ENCODE measurements at places on chromosomes 1 and 21. TPM values are rescaled to one million over a fixed set of nuclear protein-coding genes. Genes with fewer than 3 reads are reported as not detected.
A peak's percentile ranks its signal among the peaks of the same experiment; 100 is the strongest.

RASAL2 gene
- total RNA-seq, result not detected

DNA sequence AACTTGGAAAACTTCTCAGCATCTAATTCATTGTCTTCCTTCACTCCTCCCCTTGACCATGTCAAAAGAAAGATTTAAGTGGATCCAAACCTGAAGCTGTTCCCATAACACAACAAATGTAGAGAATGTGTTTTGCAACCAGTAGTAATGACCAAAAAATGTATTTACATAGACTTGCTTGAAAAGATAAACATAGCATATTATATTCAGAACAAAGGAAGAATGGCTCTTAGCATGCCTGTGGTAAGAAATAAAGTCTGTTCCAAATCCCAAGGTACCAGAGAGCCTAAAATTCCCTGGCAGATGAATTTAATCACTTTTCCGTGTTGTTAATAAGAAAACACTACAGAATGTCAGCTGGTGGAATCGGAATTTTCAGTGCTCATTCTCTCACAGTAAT, 36.8 kb downstream of the FMO3 start:
- no peak for DNase-seq
- no peaks in the 10 kb centered on the region for H3K36me3 ChIP-seq
- no peaks in the 10 kb centered on the region for H3K4me1 ChIP-seq
- H3K27ac ChIP-seq, result no peak overlapping the region

PEX10 gene
- total RNA-seq, result 24.2 TPM

DNA sequence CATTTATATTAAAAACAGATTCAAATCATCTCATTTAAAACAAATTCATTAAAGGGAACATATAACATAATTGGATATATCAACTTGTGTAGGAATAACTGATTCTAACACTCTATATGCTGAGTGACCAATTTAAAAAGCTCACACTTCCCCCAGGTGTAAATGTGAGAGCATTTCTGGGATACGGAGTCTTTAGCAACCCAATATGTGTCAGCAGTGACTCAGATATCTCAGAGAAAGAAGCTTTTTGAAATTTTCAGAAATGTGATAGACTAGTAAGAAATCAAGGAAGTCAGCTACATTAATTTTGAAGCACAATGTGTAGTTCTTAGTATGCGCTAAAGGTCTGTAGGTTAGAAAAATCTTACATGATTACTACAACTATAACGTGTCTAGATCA, 87.9 kb upstream of the SERTAD4 start:
- H3K27ac ChIP-seq, result no peak overlapping the region
- H3K4me1 ChIP-seq, result no peaks in the 10 kb centered on the region
- H3K4me3 ChIP-seq, result no peak overlapping the region
- H3K27me3 ChIP-seq, result peaks cover 12% of the 10 kb centered on the region
- no peaks in the 10 kb centered on the region for H3K36me3 ChIP-seq

DNA sequence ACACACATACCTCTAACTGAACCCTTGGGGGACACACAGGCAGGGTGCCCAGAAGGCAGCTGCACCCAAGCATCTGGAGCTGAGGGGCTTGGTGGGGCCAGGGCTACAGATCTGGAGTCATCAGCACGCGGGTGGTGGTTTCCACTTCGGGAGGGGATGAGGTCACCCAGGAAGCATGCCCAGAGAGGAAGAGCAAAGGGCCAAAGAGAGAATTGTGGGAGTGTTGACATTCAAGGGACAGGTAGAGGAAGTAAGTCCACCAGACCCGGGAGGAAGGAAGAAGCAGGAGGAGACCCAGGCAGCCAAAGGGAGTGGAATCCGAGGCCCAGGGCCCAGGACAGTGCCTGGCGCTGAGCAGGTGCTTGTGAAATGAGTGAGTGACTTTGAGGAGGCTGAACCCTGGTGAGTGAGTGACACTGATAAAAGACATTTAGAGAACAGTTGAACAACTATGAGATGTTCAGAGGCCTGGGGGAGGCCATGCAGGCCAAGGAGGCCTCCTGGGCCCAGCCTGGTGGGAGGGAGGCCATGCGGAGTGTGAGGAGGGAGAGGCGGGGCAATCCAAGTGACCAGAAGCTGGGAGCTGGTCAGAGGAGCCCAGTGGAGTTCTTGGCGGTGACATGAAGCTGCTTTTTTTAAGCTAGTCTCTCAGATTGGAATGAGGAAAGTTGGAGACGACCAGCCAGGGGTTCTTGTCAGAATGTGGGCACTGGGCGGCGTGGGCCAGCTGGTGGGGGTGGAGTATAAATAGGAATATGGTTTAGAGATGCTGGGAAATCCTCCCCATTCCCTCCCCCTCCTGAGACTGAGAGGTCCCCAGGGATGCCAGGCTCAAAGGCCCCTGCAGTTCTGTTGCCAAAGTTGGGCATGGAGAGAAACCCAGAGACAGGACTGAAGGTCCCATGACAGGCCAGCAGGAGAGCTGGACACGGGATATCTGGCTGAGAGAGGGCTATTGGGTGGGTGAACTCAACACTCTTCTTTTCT, 7.9 kb downstream of the CDK18 start:
- no peaks in the 10 kb centered on the region for H3K27me3 ChIP-seq
- H3K4me3 ChIP-seq, result no peak overlapping the region
- H3K36me3 ChIP-seq, result no peaks in the 10 kb centered on the region

DNA sequence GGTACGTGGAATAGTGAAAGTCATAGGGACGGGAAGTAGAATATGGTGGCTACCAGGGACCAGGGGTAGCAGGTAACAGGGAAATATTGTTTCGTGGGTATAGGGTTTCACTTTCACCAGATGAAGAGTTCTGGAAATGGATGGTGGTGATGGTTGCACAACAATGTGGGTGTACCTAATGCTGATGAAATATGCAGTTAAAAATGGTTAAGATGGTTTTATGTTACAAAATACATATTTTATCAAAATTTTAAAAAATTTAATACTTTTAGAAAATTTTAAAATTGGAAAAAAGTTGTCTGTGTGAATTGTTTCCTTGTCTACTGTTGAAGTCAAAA, 55.5 kb upstream of the TLR5 start:
- DNase-seq, result no peak
- H3K36me3 ChIP-seq, result no peaks in the 10 kb centered on the region
- H3K4me1 ChIP-seq, result peaks cover 2% of the 10 kb centered on the region
- no peak overlapping the region for H3K27ac ChIP-seq
- peaks cover 2% of the 10 kb centered on the region for H3K27me3 ChIP-seq

PCSK9 gene
- not detected for total RNA-seq

CD247 gene
- 183 TPM for total RNA-seq

DNA sequence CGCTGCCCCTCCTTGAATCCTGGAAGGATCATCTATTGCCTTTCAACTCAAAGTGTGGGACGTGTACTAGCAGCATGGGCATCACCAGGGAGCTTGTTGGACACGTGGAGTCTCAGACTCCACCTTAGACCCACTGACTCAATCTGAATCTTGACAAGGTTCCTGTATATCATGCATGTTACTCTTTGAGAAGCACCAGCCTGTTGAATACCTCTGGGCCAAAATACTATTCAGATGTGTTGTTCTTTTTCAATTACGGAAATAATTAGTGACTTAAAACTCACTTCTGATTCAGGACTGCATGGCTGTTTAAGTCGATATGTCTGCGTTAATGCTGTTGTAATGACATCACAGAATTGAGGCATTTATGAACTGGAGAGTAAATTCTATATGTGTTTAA, 70.8 kb downstream of the ST6GALNAC3 start:
- H3K4me1 ChIP-seq, result no peaks in the 10 kb centered on the region
- peaks cover 7% of the 10 kb centered on the region for H3K27me3 ChIP-seq
- DNase-seq, result no peak
- no peak overlapping the region for H3K4me3 ChIP-seq
- H3K27ac ChIP-seq, result no peak overlapping the region

DNA sequence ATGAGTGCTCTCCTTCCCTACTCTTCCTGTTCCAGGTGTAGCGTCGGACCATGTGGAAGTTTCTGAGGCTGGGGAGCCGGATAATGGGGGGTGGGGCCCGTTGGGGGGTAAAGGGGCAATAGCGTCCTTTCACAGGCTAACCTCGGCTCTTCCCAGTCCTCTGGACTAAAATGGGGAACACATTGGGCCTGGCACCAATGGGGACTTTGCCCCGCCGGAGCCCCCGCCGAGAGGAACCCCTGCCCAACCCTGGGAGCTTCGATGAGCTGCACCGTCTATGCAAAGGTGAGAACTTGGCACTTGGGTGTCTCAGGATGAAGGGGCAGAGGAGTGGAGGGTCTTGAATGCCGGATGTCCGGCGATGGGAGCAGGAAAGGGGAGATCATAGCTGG, 456 bp downstream of the TOMM40L start:
- H3K36me3 ChIP-seq, result peaks cover 18% of the 10 kb centered on the region
- no peaks in the 10 kb centered on the region for H3K27me3 ChIP-seq
- peak; percentile 70 for DNase-seq
- H3K4me3 ChIP-seq, result peak overlapping the region; percentile 99
- peak overlapping the region; percentile 99 for H3K27ac ChIP-seq
- peaks cover 29% of the 10 kb centered on the region for H3K4me1 ChIP-seq

- no peak overlapping the region for H3K27ac ChIP-seq
- H3K4me3 ChIP-seq, result no peak overlapping the region
- no peaks in the 10 kb centered on the region for H3K36me3 ChIP-seq
- no peak for DNase-seq
- peaks cover 9% of the 10 kb centered on the region for H3K4me1 ChIP-seq
Measured at GRCh38 chr1:116166655-116167054, 55.5 kb downstream of the MAB21L3 start.

C1orf56 gene
- total RNA-seq, result 1.0 TPM

ZNF648 gene
- total RNA-seq, result not detected

DNA sequence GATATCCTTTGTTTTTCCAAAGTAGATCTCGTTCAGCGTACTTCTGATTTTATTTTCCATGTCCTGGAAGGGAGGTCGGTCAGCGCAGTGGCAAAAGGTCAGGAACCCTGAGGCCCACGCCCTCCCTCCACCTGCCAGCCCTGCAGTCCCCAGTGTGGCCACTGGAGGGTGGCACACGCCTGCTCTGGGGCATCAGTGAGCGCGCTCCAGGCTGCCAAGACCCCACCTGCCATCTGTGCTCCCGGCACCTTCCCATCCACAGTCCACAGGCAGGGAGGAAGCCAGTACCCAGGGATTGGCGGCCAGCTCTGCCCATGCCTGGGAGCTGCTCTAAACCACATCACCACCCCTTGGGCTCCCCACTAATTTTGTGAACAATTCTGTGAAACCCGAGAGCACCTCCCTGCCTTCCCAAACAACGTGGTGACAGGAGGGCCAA, 32.3 kb downstream of the SLC66A1 start:
- peaks cover 27% of the 10 kb centered on the region for H3K36me3 ChIP-seq
- DNase-seq, result peak; percentile 85
- no peak overlapping the region for H3K4me3 ChIP-seq
- H3K27ac ChIP-seq, result no peak overlapping the region
- H3K4me1 ChIP-seq, result peaks cover 3% of the 10 kb centered on the region
- H3K27me3 ChIP-seq, result no peaks in the 10 kb centered on the region

DNA sequence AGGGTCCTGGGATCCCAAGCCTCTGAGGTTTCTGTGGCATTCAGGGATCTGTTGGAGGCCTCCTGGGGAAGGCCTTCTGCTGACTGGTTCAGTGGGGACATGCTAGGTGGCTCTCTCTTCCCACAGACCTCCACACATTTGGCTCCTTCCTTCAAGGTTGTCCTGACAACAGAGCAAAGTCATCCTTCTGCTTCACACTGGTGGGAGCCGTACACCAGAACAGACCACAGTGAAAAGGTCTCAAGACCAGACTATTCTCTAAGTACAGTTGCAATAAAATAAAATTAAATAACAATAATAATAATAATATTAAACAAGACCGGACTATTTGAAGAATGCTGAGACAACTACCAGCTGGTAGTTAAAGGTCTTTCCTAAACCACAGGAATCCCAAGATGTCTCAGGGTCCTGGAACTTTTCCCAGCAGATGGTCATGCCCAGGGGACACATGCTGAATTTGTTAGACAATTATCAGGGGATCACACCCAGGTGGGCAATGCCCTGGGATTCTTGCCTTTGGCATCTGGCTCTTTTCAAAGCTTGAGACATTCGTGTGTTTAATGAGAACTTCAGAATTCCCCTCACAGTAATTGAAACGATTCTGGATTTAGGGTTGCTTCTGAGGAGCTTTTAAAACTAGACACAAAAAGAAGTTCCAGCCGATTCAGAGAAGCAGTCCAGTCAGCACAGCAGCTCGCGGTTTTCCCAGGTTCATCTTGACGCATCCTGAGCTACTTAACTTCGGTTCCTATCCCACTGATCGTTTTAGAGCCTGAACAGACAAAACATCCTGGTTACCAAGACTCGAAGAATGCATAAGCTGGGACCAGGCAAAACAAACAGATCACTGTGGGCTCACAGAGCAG, 22.9 kb downstream of the HTR1D start:
- no peaks in the 10 kb centered on the region for H3K36me3 ChIP-seq
- no peaks in the 10 kb centered on the region for H3K4me1 ChIP-seq
- peaks cover 12% of the 10 kb centered on the region for H3K27me3 ChIP-seq
- DNase-seq, result no peak

HES3 gene
- not detected for total RNA-seq

GRCh38 chr1:177984761-177985160, 14.9 kb upstream of the SEC16B start:
- no peaks in the 10 kb centered on the region for H3K27me3 ChIP-seq
- no peaks in the 10 kb centered on the region for H3K4me1 ChIP-seq
- DNase-seq, result no peak
